HT1080 (cell line): ENCODE measurements at places on chromosomes 12 and 14. TPM values are rescaled to one million over a fixed set of nuclear protein-coding genes. Genes with fewer than 3 reads are reported as not detected.

GRCh38 chr12:85874031-85874461, at the start of gene NTS:
Gene NTS (plus strand): TSS chr12:85874295. CDS start chr12:85874404, 109 bp downstream.
- DNase-seq: peak; percentile 17

Gene ZFC3H1
- 5.3 and 9.3 TPM in 2 replicates for total RNA-seq

Gene OR4E1
- total RNA-seq: not detected in 2 replicates

Gene TMX1
- 61.5 and 62.8 TPM in 2 replicates for total RNA-seq

Gene ANKRD9
- total RNA-seq: 13.0 and 15.0 TPM in 2 replicates

DNA sequence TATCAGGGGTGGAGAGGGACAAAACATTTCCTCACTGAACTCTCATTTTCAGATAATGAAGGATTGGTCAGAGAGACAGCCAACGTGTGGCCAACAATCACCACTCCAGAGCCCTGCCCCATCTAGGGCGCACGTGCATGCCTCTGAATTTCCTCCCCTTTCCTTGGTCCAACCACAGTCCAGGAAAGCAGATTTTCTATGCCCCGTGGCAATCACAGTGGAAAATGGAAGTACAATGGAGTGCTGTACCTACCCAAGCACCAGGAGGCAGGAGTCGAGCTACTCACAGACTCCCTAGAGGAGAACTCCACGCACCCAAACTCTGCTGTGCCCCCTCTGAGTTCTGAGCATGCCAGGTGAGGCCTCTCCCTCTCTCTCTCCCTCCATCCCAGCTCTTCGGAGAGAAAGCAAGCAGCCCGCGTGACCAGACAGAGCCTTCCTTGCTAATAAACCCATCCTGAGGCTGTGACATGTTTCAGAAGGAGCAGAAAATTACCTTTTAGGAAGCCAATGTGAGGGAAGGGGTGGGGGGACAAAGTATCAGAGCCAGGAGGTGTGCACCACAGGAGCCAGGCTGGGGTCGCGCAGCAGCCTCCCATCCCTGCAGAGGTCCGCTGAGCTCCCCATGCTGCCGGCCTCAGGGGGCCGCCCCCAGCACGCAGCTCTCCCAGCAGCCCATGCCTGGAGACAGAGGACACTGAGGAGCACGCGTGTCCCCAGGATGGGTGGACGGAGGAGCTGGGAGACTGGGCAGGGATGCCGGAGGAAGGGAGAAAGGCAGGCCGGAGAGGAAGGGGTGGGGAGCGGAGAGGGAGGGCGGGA, 73.4 kb downstream of the PITPNM2 start:
- DNase-seq: no peak

Gene KRT71
- total RNA-seq: not detected in 2 replicates
